Caudate nucleus (tissue), 63 donors: ENCODE measurements at places on chromosomes 1 and 21.

DNA sequence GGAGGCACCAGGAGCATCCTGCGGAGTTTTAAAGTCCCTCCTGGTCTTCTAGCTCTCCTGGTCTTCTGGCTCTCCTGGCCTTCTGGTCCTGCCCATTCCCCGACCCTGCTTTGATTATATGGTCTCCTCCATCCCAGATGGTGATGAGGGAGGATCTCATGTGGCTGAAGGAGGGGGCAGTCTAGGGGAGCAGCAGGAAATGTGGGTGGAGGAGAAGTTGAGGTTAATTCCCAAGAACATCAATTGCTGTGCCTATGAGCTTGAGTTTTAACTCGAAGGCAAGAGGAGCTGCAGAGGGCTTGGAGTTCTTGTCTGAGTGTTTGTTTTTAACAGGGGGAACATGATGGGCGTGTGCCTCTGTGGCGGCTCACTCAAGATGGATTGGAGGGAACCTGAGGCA, 408.8 kb downstream of the MATN1 start:
- DNase-seq = no peak

DNA sequence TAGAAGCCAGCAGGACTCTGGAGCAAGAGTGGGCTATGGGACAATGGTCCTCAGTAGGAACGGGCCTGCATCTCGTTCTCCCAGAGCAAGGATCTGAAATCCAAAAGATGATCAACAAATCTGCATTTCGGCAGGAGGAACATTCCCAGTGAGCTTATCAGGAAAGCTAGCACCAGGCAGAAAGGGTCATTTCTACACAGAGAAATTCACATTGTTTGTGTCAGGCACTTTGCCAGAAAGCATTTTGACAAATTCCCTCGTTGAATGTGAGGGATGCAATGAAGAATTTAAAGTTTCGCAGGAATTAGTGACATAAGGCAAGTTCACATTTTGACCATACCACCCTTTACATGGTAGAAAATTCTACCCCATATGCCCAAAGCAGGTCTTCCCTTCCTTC, 31.6 kb upstream of the ETS2 start:
- DNase-seq = no peak

DNA sequence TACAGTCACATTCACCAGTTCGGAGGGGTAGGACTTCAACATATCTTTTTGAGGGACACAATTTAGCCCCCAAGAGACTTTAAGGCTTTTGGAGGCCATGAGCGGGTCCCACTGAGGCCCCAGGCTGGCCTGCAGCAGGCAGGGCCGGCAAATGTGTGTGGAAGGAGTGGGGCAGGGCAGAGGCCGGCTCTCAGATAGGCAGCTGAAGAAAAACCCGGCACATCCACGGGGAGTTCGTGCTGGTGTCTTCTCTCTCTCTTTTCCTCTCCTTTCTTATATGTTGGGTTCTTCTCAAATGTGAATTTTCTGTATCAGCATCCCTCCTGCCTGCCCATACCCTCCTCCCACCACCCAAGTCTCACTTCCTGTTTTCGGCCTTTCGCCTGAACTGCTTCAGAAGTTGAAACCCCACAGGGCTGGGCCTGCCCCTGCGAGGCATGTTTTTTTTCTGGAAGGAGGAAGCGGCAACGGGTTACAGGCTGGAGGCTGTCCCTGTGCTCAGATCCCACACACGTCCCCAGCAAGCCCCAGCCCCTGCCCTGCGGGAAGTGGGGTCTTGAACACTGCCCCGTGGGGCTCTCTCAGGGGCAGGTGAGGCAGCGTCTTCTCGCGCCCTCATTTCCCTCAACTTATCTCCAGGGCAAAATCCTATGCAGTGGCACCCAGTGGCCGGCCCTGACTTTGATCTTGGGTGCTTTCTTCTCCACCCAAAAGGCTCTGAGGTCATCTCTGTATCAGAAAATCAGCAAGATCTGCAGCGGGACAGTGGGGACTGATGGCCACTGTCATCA, 9.7 kb upstream of the UMODL1 start:
- DNase-seq = peak; percentile 34

- no peak for DNase-seq
Observed at GRCh38 chr1:24235921-24236788, 49.1 kb upstream of the IFNLR1 start.

GRCh38 chr1:157166590-157166989, 28.4 kb upstream of the ETV3 start:
- DNase-seq = no peak

GRCh38 chr1:231507476-231508355, 20.8 kb upstream of the TSNAX start:
- no peak for DNase-seq

- no peak for DNase-seq
Observed at GRCh38 chr1:84073266-84073665, 70.8 kb upstream of the PRKACB start.

DNA sequence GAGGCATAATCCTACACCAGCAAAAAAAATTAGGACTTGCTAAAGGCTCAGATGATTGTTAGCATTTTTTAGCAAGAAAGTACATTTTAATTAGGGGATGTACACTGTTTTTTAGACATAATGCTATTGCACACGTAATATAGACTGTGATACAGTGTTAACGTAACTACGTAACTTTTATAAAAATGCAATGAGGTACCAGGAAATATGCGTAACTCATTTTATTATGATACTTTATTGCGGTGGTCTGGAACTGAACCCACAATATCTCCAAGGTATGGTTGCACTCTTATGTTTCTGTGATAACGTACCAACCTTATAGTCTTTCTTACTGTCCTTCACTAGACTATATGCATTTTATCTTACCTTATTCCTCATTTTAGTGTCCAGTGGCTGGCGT, 62.8 kb upstream of the B3GALT2 start:
- DNase-seq = no peak
